Activated T-cell treated with anti-CD3 and anti-CD28 coated beads for 1 hour (primary cell): ENCODE measurements at places on chromosomes 1 and 21.
A peak's percentile ranks its signal among the peaks of the same experiment; 100 is the strongest.

- DNase-seq = no peak
Observed at GRCh38 chr1:212203630-212204029, 81.6 kb upstream of the PPP2R5A start.

DNA sequence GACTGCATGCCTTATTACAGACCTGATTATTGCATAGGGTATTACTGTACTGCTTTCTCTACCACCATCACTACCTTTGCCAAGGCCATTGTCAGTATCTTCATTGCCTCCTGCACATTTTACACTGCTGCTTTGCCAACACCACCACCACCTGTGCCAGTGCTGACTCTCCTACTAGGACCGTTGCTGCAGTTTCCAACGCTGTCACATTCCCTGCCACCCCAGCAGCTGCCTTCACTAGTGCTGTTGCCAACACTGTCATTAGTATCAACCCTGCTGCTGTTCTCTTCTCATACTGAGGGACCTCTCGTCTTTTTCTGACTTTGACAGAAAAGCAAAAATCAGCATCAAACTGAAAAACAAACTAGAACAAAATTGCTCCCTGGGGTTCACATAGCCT, 394.9 kb upstream of the B3GALT2 start:
- no peak for DNase-seq

GRCh38 chr21:16537501-16537900, 807.7 kb downstream of the USP25 start:
- no peak for DNase-seq

DNA sequence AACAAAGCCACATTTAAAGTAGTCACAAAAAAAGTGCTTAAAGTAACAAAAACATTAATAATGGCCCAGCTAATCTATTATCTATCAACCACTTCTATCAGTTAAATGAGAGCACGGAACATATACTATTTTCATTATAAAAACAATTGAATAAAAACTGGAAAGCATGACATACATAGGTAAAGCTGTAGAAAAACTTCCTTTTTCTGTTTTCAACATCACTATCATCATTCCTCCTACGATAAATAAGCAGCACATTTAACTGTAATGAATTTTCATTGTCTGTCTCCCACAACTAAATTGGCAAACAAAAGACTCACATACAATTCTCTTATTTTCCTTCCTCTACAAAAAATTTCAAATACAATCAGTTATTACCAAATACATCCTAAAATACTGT, 96.4 kb upstream of the DPH5 start:
- DNase-seq = no peak

DNA sequence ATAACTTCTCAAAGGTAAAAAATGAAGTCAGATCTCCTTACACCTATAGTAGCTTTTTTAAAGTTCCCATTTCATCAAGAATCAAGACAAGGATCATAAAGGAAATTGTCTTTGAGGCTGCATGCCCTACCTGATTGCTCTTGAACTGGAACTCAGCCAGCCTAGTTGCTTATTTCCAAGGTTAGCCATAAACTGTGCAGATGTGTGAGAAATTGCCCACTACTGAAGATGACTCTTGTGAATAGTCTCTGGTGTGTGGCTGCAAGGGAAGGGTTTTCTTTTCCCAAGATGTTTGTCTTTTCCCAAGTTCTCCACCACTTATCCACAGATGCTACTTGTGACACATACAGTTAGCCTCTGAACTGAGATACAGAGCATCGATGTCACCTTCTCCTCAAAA, 81.7 kb upstream of the DUSP10 start:
- DNase-seq = no peak

- no peak for DNase-seq
Observed at GRCh38 chr1:116940814-116941599, 31.3 kb downstream of the PTGFRN start.

DNA sequence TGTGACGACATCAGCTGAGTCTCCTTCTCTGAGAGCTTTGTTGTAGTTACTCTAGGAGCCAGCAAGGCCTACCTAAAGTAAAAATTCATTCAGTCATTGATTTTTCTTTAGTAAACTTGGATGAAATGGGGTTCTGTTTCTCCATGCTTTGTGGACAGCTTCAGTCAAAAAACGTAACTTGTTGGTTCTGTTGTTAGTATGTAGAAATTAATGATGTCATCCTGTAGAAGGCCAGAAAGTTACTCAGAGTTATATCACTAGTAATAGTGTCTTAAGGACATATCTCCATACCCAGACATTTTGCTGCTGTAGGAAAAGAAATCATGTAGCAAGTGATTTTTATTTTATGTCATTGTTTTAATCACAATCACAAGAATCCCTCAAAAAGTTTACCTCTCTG, 43.0 kb downstream of the KDM1A start:
- no peak for DNase-seq

GRCh38 chr1:22471078-22471477, 19.4 kb downstream of the ZBTB40 start:
- DNase-seq = no peak

DNA sequence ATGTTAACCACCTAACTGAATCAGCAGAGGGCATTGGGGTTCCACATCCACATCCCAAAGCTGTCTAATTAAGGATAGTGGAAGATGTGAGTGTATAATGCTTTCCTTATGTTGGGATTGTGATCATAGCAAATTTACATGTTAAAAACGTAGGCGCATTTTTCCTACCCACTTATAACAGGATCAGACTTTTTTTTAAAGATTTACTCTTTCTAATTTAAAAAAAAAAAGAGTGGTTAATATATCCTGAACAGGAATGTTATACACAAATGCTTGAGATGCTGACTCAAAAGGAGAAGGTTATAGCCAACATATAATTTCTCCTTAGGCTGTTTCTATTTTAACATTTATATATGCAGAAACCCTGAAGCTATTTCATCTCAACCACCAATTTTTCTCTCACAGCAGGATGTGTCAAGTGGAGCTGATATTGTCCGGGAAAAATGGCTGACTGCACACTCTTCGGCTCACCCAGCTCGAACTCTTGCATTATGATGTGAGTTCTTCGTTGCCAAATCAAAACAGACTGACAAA, 40.3 kb downstream of the RGS5 start:
- DNase-seq = no peak

- no peak for DNase-seq
Observed at GRCh38 chr1:37631036-37631435, 3.7 kb downstream of the RSPO1 start.

- DNase-seq = no peak
Observed at GRCh38 chr1:118692143-118692542, 296.0 kb downstream of the TBX15 start.

GRCh38 chr1:93964777-93965200, 55.6 kb upstream of the GCLM start:
- DNase-seq = no peak

GRCh38 chr1:78958711-78959110, 47.8 kb downstream of the ADGRL4 start:
- no peak for DNase-seq

DNA sequence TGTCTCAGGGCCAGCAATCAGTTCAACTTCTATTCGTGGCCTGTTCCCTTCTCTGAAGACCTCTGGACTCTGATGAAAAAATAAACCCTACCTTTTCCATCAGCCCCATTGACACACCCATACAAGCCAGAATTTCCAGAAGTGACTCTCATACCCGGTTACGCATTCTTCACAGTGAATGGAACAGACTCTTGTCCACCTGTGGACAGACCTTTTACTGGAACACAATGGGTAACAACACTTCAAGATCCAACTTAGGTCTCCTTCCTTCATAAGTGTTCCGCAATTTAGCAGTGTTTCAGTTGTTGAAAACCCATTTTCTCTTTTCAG, 2.6 kb upstream of the NPL start:
- no peak for DNase-seq

GRCh38 chr21:21114461-21114860, 116.3 kb downstream of the NCAM2 start:
- DNase-seq = no peak

- no peak for DNase-seq
Observed at GRCh38 chr1:15726508-15726907, 9.6 kb upstream of the SLC25A34 start.

DNA sequence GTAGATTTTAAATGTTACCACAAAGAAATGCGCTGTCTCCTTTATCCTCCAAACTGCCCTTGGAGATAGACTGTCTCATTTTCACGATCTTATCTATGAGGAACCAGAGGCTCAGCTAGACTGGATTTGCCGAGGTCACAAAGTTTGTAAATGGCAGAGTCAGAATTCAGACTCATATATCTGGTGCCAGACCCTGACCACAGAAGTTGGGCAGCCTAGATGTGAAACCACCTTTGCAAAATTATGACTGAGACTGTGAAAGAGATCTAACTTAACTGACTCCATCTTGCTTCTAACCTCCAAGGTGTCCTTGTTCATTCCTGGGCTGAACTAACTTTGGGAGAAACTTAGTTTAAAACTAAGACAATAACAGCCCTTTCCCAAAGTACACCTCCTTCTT, 14.1 kb downstream of the CNR2 start:
- no peak for DNase-seq

GRCh38 chr1:151976858-151977257, 16.8 kb downstream of the S100A10 start:
- no peak for DNase-seq

DNA sequence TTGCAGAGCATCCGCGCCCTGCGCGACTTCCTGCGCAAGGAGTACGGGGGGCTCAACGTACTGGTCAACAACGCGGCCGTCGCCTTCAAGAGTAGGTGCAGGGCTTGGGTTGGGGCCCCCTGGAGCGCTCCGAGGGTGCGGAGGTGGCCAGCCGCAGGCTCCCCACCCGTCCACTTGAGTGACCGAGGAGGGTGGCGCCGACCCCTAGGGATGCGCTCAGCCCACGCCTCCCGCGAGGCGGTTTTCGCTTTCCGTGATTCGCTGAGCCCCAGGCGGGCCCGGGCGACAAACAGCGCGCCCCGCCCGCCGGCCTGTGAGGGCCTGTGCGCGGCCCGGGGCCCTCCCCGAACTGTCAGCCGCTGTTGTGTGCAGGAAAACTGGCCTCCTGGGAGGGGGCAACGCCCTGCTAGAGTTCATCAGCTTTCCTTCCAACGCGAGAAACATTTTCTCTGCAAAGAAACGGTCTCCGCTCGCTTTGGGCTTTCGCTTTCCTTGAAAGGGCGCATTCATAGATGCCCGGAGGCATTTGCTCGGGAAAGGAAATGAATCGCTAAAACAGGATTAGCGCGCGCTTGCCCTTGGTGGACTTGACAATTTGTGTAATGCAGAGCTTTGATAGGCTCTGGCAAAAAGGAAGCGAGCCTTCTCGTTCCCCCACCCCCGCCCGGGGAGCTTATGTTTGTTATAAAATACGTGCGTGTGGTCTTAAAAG, 668 bp downstream of the CBR3 start:
- DNase-seq = peak; percentile 30

DNA sequence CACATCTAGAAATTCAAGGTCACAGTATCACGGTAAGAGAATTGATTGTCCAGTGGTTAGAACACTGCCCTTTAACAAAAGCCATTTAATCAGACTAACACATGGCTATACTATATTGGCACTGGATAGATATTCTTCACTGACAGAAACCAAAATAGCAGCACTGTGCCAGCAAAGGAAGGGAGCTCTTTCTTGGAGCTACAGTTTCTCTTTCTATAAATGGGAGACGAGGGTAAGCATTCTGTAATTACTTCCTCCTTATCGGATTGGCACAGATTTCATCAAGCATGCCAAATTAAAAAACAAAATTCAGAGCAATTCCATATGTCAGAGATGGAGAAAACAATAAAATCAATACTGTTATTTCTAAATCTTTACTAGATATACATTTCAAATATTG, 115.7 kb upstream of the CACYBP start:
- no peak for DNase-seq

- DNase-seq = no peak
Observed at GRCh38 chr21:26846036-26846931, 1.1 kb upstream of the ADAMTS1 start.

DNA sequence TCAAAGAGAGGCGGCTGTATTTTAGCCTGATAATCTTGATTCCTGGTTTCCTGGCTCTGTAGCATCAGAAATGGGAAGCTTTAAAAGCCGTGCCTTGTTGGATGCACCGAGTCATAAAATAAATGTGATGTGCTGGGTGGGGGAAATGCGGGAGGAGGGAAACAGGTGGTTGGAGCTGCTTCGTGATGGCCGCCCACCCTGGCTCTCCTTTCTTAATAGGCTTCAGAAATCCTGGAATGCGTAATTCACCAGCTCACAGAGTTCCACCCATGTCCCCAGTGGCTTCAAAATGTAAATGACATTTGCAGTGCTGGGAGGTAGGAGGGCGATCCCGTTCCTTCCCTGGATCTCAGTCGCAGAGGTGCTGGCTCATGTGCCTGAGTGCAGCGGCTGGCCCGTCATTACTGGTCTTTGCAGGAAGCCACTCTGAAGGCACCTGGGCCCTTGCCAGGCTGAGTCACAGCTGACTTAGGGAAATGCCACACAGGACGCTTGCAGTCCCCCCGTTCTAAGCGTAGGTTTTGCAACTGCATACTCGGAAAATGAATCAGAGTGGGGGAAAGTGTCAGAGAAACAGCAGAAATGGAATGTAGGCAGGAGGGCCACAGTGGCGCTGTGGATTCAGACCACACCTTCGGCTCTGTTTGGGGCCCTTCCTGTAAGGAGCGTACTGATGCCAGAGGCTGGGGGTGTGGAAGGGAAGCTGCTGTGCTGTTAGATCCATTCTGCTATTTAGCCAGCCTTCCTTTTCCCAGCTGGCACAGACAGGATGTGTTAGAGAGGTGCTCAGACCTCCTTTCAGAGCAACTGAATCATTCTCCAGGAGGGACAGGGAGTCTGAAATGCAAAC, 37.6 kb downstream of the GALNT2 start:
- DNase-seq = peak; percentile 28

GRCh38 chr1:8652467-8653046, 164.9 kb downstream of the RERE start:
- no peak for DNase-seq

DNA sequence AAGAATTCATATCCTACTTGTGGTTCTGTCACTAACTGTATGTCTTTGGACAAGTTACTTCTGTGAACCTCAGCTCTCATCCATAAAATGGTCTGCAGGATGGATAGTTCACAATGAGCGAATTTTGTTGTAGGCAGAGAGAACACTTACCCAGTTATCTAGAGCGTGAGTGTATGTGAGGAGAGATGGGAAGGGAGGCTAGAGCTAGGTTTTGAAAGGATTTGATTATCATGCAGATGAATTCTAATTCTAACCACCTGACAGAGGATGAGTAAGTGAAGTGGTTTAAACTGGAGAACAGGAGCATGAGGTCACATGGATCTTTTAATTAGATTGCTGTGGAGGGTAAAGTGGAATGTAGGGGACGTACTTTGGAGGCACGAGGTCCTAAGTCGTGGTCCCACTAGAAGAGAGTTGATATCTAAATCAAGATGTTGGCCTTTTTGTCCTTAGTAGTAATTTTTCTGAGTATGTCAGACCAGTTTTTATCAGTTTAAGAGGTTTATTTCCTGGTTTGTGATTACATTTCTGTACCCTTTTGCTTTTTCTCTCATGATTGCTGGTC, 5.0 kb downstream of the SUCO start:
- DNase-seq = no peak

- no peak for DNase-seq
Observed at GRCh38 chr1:85237613-85238012, 21.8 kb downstream of the C1orf52 start.

- DNase-seq = no peak
Observed at GRCh38 chr1:179195376-179195775, 34.1 kb downstream of the ABL2 start.
